ENCODE measurements at places on chromosomes 5 and 9. TPM values are rescaled to one million over a fixed set of nuclear protein-coding genes. Genes with fewer than 3 reads are reported as not detected.

The BTNL3 gene
- total RNA-seq: not detected

The AK8 gene
- total RNA-seq: 0.37 TPM

The PRRX2 gene
- total RNA-seq: 23.2 TPM

The VCAN gene
- 452 TPM for total RNA-seq

The RBM22 gene
- total RNA-seq: 15.2 TPM

The ARL14EPL gene
- total RNA-seq: 0.18 TPM

The RLN1 gene
- not detected for total RNA-seq

The NEURL1B gene
- 0.74 TPM for total RNA-seq

The OBP2B gene
- total RNA-seq: not detected

The SPACA9 gene
- 3.1 TPM for total RNA-seq

The OTULINL gene
- total RNA-seq: 0.09 TPM

The SERINC5 gene
- total RNA-seq: 16.6 TPM

The AQP7 gene
- total RNA-seq: 0.09 TPM

The MPDZ gene
- 47.5 TPM for total RNA-seq

The IL9 gene
- not detected for total RNA-seq
